Heart left ventricle (tissue), 16 donors: ENCODE measurements at places on chromosomes 6 and 20. TPM values are rescaled to one million over a fixed set of nuclear protein-coding genes. Genes with fewer than 3 reads are reported as not detected.

DNA sequence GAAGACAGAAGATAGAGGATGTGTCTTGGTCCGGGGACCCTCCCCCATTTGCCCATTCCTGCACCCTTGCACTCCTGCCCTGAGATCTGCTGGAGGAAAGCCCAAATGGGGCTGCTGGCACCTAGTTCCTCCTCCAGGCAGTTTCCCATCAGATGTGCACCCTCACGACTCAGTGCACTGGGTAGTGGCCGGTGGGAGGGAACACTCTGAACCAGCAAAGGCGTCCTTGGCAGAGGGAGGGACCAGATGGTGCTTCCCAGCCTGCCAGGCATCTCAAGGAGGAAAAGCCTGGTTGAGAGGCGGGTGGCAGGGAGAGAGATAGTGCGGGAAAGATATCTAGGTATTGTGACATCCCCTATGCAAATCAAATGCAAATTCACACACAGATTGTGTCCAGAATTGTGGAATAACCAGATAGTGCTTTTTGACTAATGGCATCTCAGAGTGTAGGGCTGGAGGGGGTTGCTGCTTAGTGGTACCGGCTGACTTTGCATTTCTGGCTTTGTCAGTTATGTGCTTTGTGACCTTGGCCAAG is 19.5 kb downstream of the TMEM151B start:
- DNase-seq: no peak

GRCh38 chr20:49457444-49457843 is 25.0 kb downstream of the KCNB1 start:
- no peak for DNase-seq

- no peak for DNase-seq
These were observed 84.6 kb upstream of the BTN3A2 start for GRCh38 chr6:26280407-26280806.

GRCh38 chr20:63538204-63539091 is 1.3 kb upstream of the PTK6 start:
- DNase-seq: no peak

The CCDC170 gene
- total RNA-seq: 0.31 TPM

DNA sequence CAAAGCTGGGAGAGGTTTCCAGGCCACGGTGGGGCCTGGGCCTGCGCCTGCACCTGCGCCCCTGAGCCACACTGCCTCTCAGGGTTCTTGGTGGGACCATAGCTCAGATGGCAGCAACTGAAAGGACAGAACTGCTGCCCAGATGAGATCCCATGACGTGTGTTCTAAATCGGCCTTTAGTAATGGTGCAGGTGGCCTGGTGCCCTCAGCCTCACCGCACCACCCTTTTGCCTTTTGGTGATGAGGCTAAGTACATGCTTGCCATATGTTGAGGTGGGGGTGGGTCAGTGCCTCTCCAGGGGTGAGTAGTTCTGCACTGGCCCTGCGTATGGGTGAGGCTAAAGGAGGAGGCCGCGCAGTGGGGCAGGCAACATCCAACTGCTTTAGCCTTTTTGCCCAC is 7.4 kb downstream of the PSMG4 start:
- no peak for DNase-seq

GRCh38 chr6:8803181-8803760 is 367.9 kb upstream of the SLC35B3 start:
- DNase-seq: no peak

The RNF217 gene
- total RNA-seq: 14.2 TPM

The RAD21L1 gene
- total RNA-seq: not detected

DNA sequence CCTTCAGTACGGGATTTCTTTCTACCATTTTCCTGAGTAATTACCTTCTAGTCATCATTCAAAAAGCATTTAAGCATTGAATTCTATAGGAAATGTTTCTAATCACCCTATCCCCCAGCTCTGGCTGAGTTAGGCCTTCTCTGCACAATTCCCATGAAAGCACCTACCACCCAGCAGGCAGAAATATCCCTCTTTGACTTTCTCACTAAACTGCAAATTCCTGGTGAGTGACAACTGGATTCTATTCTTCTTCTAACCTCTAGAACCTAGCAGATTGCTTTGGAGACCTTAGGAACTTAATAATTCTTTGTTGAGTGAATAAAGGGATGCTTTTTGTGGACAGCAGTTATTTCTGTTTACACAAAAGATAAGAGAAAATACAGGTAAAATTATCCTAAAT is 328.7 kb downstream of the LAMA2 start:
- DNase-seq: no peak

GRCh38 chr6:150745896-150746295 is 119.6 kb upstream of the MTHFD1L start:
- DNase-seq: peak; percentile 64

The DOK5 gene
- total RNA-seq: 7.0 TPM

The PSMB9 gene
- 17.0 TPM for total RNA-seq

The PTCRA gene
- total RNA-seq: not detected

- no peak for DNase-seq
These were observed 102.8 kb downstream of the ERMARD start for GRCh38 chr6:169854083-169854725.

DNA sequence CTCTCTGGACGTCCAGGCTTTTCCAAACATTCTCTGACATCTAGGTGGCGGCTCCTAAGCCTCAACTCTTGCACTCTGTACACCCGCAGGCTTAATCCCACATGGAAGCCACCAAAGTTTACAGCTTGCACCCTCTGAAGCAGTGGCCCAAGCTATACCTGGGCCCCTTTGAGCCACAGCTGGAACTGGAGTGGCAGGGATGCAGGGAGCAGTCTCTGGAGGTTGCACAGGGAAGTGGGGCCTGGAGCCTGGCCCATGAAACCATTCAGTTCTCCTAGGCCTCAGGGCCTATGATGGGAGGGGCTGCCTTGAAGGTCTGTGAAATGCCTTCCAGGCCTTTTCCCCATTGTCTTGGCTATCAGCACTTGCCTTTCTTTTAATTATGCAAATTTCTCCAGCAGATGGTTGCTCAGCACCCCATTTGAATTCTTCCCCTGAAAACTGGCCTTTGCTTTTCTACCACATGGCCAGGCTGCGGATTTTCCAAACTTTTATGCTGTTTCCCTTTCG is 64.9 kb downstream of the IRF4 start:
- DNase-seq: no peak

The NKX2-2 gene
- not detected for total RNA-seq

DNA sequence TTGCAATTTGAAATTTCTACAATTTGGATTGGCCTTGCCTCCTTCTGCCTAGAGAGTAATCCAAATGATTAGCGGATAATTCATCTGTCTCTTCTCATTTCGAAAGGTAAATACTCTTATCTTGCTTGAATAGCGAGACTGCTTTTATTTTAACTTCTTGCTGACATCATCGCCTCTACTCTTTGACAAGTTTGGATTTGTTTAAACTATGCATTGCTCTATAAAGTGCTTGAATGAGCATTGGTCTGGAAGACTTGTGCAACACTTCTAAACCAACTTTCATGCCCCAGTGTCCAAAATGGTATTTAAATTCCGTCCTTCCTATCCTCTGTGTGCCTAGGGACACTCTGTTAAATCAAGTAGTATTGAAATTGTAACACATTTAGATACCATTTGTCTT is 384.1 kb upstream of the SLC35B3 start:
- no peak for DNase-seq

The CDC5L gene
- total RNA-seq: 19.4 TPM

DNA sequence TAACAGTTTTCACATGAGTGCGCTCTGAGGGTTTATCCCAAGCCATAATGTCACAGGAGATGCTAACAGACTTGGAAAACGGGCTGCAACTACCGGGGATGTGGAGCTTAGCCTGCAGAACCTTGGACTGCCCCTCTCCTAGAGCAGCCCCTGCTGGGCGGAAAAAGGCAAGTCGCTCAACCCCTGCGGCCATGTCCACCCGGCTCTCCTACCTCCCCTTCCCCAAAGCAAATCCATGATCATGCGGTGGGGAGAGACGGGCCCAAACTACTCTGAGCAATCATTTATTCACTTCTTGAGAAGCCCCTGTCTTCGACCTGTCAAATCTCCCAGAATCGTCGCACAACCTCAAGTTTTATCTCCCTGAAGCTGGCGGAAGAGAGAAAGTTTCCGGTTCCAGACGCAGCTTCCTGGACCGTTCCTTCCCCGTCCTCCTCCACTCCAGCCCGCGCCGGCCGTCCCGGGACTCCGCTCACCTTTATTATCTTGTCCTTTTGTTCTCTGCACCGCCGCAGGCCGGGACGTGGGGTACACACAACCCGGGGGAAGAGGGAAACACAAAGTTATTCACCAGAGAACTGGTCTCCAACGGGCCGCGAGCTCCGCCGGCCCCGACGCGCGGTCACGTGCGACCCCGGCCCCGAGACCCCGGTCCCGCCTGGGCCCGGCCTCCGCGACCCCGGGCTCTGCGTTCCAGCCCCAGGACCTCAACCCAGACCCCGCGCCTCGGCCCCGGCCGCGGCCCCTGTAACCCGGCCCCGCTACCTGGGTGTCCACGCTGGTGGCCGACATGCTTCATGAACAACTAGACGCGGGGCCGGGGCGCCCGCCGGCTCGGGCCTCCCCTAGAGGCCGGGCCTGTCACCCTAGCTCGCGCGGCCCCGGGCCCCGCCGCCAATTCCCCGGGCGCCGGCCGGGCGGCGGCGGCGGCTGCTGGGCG is 560 bp downstream of the YTHDF1 start:
- no peak for DNase-seq

DNA sequence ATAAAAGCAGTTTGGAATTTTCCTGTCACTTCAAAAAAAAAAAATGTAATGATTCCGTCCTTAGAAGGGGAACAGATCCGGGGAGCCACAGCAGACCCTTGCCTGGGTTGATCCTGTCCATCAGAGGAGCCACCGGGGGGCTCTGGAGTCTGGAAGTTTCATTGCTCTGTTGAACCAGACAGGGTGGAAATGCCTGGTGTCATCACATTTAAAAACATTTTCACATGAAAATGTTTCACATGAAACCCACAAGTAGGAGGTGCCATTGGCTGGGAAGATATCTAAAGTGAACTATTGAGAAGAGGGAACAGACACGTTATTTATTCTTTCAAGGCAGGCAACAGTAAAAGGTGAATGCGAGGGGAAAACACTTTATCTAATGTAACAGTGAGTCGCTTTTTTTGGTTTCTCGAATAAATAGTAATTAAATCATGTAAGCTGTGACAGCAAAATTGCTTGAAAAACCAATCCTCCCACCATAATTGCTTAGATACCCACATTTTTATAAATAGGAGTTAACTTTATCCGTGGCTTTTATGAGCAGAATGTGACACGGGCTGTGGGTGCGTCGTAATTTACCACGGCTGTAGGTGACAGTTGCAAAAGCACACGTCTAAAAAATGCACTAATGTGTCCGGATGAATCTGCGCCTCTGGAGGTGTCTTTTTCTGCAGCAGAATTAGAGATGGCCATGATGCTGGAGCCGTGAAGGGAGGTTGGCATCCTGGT is 323.4 kb downstream of the TAF4 start:
- DNase-seq: no peak

GRCh38 chr6:133814797-133815196 is 74.1 kb upstream of the TCF21 start:
- DNase-seq: no peak

DNA sequence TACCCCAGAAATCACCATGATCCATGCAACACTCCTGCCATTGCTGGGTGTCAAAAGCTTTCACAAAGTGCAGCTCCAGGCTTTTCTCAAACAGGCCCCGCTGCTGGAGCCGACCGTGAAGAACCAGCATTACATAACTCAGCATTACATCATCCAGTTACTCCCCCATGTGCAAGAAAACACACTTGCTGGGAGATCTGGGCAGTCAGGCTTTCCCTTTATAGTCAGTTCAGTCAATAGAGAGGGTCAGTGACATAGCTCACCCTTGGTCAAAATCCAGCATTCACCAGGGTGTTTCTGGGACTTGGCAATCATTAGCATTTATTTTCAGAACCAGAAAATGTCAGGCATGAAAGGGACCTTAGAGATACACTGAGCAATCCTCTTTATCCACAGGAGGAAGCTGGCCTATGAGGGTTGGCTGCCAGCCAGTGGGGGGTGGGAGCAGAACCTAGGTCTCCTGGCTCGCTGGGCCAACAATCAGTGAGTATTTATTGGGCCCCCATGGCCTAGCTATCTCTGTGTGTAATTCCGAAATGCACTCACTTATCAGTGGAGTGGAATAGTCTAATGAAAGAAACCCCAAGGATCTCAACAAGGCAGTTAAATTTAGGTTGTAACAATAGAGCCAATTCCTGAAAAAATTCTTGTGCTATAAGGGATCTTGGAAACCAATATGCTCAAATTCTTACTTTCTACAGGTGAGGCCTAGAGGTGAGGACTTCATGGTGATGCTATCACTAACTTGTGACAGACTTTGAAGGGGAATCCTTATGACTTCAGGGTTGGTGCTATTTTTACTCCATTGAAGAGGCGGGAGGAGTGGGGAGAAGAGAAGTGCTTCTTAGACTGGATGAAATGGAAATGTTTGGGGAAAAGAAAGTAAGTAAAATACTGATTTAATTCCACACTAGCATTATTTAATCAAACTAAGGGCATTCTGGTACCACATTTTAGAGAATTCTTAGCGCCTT is 54.6 kb downstream of the LYRM4 start:
- peak; percentile 76 for DNase-seq

The ANKRD66 gene
- not detected for total RNA-seq

DNA sequence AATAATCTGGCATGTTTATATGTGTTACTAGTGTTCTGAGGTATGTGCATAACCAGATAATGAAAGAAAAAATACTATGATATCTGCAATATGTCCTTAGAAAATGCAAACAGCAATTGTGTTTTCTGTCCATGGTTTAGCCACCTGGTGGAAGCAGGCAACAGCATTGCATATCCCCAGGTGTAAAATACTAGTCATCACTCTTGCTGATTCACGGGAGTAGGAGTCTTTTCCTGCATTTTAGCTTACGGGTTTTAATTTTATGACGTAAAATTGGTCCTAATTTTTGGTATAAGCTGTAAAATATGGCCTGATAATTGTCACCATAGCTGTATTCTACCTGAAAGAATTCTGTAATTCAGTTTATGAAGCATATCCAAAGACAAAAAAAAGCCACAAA is 2.5 kb downstream of the RNF182 start:
- no peak for DNase-seq

DNA sequence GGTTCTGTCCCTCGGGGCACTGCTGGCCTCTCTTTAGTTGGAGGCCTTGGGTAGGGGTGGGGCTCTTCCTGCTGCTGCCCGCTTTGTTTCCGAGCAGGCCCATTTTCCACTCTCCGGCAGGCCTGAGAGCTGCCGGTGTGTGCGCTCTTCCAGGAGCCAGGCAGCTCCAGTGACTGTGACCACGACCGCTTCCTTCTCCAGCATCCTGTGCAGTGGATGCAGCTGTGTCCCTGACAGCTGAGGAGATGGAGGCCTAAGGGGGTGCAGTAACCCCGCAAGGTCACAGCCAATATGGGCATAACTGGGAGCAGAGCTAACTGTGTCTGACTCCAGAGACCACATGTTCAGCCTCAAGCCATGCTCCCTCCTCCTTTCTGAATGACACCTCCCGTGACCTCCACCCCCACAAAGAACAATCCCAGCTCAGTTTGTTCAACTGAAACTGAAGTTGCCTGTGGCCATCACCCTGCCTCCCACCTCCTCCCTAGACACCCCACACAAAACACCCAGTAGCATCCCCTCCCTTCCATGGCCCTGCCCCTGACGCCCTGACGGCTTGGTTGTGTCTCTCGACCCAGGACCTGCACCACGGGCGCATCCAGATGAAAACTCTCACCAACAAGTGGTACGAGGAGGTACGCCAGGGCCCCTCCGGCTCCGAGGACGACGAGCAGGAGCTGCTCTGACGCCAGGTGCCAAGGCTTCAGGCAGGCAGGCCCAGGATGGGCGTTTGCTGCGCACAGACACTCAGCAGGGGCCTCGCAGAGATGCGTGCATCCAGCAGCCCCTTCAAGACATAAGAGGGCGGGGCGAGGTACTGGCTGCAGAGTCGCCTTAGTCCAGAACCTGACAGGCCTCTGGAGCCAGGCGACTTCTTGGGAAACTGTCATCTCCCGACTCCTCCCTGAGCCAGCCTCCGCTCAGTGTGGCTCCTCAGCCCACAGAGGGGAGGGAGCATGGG is 27.8 kb downstream of the SPATA2 start:
- peak; percentile 43 for DNase-seq

The PNLDC1 gene
- not detected for total RNA-seq

The IMPG1 gene
- total RNA-seq: not detected
